ENCODE measurements at places on chromosomes 2 and 18.
A peak's percentile ranks its signal among the peaks of the same experiment; 100 is the strongest.

DNA sequence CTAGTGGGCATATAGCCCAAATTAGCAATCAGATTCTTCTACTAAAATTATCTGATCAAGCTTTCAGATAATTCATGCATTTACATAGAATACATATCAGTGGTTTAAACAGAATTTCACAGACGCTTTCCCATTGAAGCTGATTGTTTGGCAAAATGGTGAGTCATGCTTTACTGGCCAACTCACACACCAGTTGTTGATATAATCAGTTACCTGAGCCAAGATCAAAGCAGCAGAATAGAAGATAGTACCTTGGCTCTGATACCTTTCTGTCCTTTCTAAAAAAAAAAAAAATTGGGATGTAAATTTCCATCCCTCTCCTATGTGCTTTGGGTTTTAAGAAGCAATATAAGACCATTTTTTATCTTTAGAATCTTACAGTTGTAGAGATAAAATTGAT is 178.0 kb downstream of the MCFD2 start:
- DNase-seq, result peak; percentile 4

DNA sequence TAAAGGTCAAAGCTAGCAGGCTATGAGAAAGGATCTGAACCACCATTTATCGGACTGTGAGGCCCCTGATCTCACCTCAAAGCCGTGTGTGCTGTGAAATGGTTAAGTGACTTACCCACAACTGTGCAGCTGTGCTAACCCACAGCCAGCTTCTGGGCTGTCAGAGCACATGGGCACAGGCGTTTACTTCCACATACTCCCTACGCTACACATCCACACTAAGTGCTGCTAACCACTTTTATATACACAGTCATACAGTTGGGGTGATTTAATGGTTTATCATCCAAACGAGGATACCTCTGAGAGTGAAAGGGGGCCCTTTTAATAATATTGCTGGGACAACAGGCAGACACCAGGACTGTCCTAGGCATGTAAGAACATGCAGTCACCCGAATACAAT is 37.3 kb downstream of the CYRIA start:
- DNase-seq, result no peak

- DNase-seq, result no peak
Observed at GRCh38 chr2:1398191-1398590, 15.1 kb upstream of the TPO start.

GRCh38 chr18:29172756-29173067 is 995.8 kb upstream of the CDH2 start:
- DNase-seq, result no peak

- DNase-seq, result no peak
Observed at GRCh38 chr2:98747888-98748287, 17.0 kb upstream of the MGAT4A start.

GRCh38 chr2:15316370-15316814 is 244.7 kb downstream of the NBAS start:
- DNase-seq, result peak; percentile 29

GRCh38 chr2:73928963-73929347 is 2.3 kb downstream of the DGUOK start:
- DNase-seq, result no peak

All from CD4-positive, alpha-beta T cell treated with Interleukin-2 at 100 ng/mL for 4 hours (primary cell).